ENCODE measurements at places on chromosomes 2 and 18.

GRCh38 chr2:218368621-218369153, 12.0 kb downstream of the CATIP start:
- DNase-seq = no peak

DNA sequence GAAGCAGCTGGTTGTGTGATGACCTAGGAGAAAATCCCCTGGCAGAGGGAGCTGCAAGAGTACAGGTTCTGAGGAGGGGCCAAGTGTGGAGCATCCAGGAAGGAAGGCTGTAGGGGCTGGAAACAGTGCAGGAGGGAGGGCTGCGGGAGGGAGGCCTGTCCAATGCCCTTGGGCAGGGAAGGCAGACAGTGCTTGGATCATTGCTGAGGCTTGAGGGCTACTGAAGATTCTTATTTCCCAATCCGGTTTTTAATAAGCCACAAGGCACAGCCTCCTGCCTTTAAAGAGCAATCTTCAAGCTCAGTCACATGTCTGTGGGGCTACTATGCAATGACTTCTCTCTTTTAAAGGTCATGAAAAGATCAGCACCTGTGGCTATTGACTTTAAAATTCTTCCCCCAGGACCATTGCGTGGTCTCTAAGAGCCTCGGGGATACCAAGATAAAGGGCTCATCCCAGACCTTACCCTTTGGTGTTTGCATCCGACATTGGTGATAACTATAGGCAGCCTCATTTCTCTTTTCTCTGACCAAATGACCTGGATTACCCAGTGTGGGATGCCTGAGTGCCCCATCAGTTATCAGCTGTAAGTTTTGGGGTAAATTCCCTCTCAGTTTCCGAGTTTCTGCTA, 149.6 kb downstream of the DOCK10 start:
- no peak for DNase-seq

DNA sequence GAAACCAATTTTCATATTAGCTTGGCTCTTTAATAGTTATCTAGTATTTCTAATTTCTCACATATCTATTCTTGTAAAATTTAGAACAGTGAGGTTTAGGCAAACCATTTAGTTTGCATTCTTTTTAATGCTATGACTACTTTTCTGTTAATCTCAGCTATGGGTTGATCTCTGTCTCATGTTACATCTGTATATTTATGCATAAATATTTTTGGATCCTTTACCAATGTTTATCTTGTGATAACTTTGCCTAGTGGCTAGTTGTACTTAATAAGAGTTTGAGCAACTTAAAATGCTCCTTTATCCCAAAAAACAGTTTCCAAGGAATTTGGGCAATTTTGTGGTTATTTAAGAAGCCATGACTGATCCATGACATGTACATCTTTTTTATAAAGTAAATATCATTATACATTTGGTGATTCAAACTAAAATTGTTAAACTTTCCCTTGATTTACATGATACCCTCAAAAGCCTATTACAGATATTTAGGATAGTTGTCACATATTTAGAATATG, 86.3 kb downstream of the R3HDM1 start:
- DNase-seq = no peak

- no peak for DNase-seq
Measured at GRCh38 chr2:199278099-199278498, 179.6 kb downstream of the SATB2 start.

DNA sequence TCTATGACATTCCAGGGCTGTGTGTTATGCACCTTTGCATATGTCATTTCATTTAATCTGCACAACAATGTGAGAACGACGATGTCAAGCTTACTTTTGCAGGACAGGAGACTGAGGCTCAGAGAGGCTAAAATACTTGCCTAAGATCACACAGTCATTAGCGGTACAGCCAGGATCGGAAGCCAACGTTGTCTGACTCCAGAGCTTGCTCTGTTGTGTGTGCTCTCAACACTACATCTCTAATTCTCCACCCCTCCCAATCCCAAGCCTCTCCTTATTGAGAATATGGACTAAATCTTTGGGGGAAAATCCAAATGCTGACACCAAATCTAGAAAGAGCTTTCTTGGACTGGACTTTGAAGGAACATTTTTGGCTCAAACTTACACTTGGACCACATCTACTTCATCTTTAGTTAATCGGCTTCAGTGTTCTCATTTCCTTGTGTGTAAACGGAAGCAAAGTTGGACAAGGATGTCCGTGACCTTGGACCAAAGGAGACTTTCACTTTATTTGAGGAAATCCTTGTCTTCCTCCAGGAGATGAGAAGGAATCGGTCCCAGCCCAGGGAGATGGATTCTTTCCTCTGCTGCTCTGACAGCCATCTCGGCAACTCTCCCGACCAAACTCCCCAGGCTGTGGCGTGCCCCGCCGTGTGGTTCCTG, 242.4 kb downstream of the LPIN1 start:
- DNase-seq = no peak

DNA sequence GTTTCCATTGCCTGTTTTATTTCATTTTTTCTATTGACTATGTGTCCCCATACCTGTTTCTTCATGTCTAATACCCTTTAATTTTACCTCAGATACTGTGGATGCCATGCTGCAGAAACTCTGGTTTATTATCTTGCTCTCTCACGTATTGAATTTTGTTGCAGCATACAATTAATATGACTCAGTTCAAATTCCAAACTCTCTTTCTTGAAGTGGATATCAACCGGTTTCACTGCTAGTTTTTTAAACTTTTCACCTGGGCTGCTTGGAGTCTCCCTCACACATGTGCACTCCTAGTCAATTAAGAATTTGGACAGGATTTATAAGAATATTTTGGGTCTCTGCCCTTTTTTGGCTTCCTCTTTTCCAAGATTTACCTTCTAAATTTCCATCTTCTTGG, 70.6 kb upstream of the CAPN13 start:
- no peak for DNase-seq

DNA sequence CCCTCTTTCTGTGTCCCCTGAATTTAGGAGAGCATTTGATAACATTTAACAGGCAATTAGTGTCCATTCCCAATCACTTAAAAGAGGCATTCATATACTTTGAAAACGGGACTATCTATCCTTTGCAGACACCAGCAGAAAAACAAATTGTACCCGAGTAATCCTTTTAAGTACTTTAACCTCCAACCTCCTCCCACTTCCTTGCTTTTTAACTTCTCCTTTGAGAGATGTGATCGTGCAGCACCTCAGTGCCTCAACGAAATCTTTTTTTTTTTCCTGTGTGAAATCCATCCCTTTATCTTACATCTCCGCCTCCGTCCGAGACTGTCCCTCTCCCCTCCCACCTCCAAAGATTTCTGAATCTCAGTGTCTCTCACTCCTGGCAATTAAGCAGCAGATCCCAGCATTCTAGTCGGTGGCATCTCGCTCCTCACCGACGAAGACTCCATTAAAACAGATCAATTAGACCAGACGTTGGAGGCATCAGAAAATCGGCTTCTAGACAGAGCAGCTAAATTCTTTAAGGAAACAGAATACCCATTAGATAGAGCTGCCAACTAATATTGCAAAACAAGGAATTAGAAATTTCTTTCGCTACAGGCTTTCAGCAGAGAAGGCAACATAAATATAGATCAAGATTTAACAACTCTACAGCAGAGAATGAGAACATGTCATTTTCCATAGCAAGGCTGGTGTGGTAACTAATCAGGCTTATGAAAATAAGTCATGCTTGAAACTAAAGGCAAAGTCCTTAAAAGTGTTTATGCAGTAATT, 1.9 kb upstream of the TMEFF2 start:
- DNase-seq = no peak

GRCh38 chr2:19851116-19851695, 50.6 kb downstream of the TTC32 start:
- no peak for DNase-seq

GRCh38 chr2:132430895-132431294, 14.3 kb downstream of the GPR39 start:
- no peak for DNase-seq

- peak; percentile 59 for DNase-seq
Measured at GRCh38 chr2:48414980-48415835, 114.7 kb upstream of the STON1 start.

DNA sequence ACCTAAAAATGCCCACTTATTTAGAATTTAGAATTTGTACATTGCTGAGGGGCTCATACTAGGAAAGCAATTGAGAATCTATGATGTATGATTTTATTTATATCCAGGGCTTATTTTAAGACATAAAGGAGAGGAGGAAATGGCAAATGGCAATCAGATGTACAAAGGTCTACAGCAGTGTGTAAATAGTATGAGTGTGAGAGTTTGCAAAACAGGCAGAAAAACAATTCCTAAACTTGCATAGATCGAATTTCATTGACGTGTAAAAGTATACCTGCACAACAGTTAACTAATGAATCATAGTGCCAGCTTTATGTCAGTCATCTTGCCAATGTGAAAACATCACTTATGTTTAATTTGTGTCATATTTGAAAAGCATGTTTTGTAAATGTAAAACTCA, 718.7 kb upstream of the GCFC2 start:
- no peak for DNase-seq

GRCh38 chr2:15803543-15804245, 136.7 kb upstream of the MYCN start:
- no peak for DNase-seq

DNA sequence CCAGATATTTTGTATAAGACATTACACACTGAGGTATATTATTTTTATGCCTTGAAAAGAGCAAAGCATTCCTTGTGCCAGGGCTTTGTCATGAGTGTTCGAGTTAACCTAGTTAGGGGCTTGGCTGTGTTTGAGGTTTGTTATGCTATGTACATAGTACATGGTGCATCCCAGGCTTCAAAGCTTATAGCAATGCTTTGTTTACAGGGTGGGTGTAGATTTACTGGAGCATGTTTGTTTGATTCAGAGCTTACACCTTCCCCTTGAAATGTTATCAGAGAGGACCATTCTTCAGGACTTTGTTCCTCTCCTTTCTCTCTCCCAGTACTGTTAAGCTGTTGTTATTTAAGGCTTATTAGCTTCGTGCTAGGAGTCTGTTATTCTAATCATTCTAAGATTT, 738.7 kb upstream of the LRRTM4 start:
- no peak for DNase-seq

- no peak for DNase-seq
Measured at GRCh38 chr2:239726631-239727181, 298.4 kb downstream of the NDUFA10 start.

DNA sequence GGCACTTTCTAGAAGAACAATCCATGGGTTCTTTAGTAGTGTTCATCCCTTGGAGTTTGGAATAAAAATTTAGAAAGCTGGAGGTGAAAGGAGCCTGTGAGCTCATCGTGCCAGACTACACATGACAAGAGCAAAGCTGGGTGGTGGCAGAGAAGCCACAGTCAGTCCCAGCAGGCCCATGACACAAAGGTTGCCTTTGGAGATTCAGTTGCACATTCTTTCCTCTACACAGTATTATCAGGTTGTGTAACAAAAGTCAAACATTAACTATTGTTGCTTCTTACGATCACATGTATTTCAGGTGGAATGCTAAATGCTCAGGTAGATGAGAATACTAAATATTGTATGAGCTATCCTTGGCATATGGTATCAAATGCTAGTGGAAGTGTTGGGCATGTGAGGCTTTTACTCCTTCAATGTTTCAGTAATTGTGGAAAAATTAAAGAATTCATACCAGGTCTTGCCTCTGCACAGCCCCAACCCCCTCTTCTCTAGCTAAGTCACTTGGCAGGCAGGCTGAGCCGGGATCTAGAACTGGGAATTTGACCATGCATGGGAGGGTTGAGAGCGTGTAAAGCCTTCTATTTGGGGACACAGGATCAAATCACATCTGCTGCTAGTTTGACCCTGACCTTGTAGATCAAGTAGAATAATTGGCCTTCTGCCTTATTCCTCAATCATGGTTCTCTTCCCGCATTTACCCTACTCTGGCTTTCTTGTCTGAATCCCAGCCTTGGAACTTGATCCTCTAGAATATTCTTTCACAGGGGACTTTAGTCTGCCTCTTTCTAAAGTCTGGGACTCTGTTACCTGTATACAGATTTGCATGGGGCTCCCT, 230.9 kb downstream of the GCA start:
- no peak for DNase-seq

All from GM04504 (cell line).